ENCODE measurements at places on chromosomes 5 and 9.

- no peak for DNase-seq
Observed at GRCh38 chr5:68458416-68459021, 243.0 kb downstream of the PIK3R1 start.

DNA sequence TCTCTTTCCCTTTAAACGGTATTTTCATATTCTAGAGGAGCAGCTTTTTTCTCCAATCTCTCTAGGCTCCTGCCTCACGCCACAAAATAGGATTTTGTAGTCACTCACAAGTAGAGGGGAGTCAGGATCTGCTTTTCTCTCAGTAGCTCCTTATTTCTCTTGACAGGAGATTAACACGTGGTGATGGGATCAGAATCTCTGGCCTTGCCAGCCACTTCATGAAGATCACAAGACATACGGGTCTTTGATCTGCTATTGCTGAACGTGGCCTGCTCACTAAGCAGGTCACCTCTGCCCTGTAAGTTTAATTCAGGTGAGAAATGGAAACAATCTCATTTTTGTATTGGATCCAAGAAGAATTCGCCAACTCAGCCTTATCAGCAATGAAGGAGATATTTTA is 257.5 kb downstream of the DIRAS2 start:
- DNase-seq, result no peak

GRCh38 chr9:128614728-128615127 is 41.9 kb downstream of the DYNC2I2 start:
- no peak for DNase-seq

GRCh38 chr5:27038476-27038875 is at the start of gene CDH9:
TSS of gene CDH9 (minus strand) at chr5:27038586. CDS start at chr5:26988333, 50,253 bp downstream.
- DNase-seq, result no peak

DNA sequence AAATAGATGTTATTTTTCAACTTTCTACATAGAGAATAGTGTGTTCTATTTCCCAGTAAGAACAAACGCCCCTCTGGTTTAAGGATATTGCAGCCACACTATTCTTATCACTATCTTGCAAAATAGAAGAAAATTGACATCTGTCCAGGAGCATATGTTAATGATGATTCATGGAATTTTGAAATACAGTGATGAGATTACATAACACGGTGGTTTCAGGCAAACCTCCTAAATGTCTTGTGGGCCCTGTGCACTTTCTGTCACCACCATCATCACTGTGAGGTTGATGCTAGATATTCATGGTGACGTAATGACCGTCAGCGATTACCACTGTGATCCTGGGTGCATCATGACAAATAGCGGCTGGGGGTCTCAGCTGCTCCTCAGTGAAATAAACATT is 48.1 kb downstream of the CFAP90 start:
- no peak for DNase-seq

DNA sequence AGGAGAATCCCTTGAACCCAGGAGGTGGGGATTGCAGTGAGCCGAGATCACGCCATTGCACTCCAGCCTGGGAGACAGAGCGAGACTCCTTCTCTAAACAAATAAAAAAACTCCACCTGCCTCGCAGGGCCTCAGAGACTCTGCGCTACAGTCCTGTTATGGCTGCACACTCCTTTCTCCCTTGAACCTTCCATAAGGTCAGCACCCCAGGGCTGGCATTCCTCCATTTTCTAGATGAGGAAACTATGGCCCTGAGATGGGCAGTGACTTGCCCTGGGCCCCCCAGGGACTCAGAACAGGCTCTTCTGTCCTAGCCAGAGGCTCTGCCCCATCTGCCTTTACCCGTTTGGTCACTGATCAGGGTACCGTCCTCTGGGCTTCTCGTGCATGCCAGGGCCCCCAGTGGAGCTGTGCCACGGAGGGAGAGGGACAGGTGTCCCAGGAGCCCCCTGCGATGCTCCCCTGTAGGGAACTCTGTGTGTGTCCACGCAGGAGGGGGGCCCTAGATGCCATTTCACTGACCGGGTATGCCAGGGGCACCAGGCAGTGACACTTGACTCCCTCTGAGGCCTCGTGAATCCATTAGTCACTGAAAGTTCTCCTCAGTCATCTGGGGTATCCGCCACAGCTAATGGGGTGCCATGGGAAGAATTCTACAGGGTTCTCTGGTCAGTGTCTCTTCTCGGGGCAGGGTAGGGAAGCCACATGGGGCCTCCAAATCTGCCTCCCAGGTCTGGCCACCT is 16.2 kb downstream of the RALGDS start:
- no peak for DNase-seq

All from NCI-H510A (cell line).